ENCODE measurements at places on chromosomes 4 and X. TPM values are rescaled to one million over a fixed set of nuclear protein-coding genes. Genes with fewer than 3 reads are reported as not detected.

DNA sequence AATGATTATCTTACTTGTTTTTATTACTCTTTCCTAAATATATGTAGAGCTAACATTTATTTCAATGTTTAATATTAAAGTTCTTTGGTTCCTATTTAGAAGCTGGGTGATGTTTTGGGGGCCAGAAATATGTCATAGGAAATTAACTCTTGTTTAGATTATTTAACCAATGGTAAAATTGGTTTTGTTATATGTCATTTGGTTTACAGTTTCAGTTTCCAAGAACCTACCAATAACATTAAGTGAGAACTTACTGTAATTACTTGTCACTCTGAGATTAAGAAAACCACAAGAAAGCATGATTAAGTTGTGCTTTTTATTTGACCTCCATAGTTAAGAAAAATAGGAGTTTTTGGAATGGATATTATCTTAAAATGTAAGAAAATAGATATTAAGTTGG is 121.2 kb downstream of the NDST3 start:
- H3K27me3 ChIP-seq: no peaks in the 10 kb centered on the region
- H3K27ac ChIP-seq: no peak overlapping the region
- no peaks in the 10 kb centered on the region for H3K36me3 ChIP-seq
- no peak for DNase-seq

- DNase-seq: no peak
- no peaks in the 10 kb centered on the region for H3K4me1 ChIP-seq
- no peak overlapping the region for H3K4me3 ChIP-seq
- no peaks in the 10 kb centered on the region for H3K27me3 ChIP-seq
- H3K36me3 ChIP-seq: no peaks in the 10 kb centered on the region
Observed at GRCh38 chr4:73376976-73377375, 27.1 kb upstream of the ALB start.

DNA sequence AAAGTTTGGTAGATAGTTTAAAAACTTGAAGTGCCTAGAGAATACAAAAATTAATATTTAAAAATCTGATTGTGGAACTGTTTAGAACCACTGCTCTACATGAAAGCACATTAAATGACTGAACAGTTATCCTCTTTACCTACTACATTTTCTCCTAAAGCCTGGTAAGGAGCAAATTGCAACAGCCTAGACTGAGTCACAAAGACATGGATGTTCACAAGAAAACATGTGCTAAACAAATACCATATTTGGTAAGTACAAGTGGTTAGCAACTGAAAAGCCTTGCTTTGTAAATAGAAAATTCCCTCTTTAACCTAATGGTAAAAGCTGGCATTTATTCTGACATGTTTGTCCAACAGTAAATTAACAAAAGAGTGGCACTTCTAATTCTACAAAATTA is 203.1 kb downstream of the FBXO8 start:
- no peak overlapping the region for H3K27ac ChIP-seq
- H3K27me3 ChIP-seq: no peaks in the 10 kb centered on the region
- no peaks in the 10 kb centered on the region for H3K36me3 ChIP-seq
- no peaks in the 10 kb centered on the region for H3K4me1 ChIP-seq
- no peak for DNase-seq

GRCh38 chr4:7947927-7948326 is 8.3 kb upstream of the AFAP1 start:
- DNase-seq: no peak
- H3K27ac ChIP-seq: no peak overlapping the region
- H3K4me1 ChIP-seq: peaks cover 13% of the 10 kb centered on the region
- peaks cover 3% of the 10 kb centered on the region for H3K36me3 ChIP-seq

DNA sequence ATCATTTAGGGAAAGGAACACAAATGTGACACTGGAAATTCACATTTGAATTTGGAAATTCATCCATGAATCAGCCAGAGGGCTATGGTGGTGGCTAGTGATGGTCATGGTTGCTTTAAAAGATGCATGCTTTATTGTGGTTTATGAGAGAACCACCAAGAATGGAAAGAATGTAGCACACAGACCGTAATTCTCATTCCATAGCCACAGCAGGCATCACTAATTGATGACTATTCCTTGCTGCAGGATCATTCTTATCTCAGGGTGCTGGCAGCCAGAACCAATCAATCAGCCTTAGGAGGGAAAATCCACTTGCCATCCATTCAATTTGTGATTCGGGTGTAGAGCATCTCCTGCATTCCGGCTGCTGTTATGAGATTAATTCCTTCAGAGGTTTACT is 115.6 kb downstream of the DHRSX start:
- H3K27ac ChIP-seq: no peak overlapping the region
- H3K36me3 ChIP-seq: peaks cover 7% of the 10 kb centered on the region
- no peak for DNase-seq
- H3K27me3 ChIP-seq: no peaks in the 10 kb centered on the region
- no peaks in the 10 kb centered on the region for H3K4me1 ChIP-seq

DNA sequence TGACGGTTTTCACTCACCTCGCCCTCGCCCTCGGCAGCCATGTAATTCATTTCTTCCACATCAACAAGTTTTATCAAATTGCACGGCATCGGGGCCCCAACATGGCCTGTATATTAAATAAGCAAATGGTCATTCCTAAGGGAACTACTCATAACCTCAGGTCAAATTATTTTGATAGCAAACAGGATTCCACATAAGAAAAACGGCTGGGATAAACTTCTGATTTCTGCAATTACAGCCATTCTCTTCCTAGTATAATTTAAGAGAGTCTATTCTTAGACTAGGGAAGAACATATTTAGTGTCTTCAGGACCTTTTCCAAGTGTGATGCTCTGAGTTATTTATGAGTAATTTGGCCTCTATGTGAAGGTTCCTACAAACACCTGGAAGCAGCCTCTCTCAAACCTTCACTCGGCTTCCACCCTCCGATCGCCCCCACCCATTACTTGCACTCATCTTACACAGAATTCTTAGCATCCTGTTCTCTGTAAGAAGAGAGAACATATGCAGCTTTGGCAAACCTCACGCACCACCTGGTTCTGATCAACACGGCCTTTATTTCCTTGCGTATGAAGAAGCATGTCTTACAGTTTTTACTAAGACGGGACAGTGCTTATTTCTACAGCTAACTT is 29.4 kb upstream of the CENPU start:
- no peaks in the 10 kb centered on the region for H3K27me3 ChIP-seq
- peaks cover 19% of the 10 kb centered on the region for H3K4me1 ChIP-seq

Gene SYTL5
- total RNA-seq: not detected

Gene RXFP1
- not detected for total RNA-seq

- H3K4me3 ChIP-seq: no peak overlapping the region
- H3K36me3 ChIP-seq: no peaks in the 10 kb centered on the region
- H3K27ac ChIP-seq: no peak overlapping the region
- DNase-seq: no peak
- H3K4me1 ChIP-seq: no peaks in the 10 kb centered on the region
Observed at GRCh38 chr4:7347981-7348380, 86.7 kb downstream of the PSAPL1 start.

Gene CETN2
- total RNA-seq: 12.4 TPM

DNA sequence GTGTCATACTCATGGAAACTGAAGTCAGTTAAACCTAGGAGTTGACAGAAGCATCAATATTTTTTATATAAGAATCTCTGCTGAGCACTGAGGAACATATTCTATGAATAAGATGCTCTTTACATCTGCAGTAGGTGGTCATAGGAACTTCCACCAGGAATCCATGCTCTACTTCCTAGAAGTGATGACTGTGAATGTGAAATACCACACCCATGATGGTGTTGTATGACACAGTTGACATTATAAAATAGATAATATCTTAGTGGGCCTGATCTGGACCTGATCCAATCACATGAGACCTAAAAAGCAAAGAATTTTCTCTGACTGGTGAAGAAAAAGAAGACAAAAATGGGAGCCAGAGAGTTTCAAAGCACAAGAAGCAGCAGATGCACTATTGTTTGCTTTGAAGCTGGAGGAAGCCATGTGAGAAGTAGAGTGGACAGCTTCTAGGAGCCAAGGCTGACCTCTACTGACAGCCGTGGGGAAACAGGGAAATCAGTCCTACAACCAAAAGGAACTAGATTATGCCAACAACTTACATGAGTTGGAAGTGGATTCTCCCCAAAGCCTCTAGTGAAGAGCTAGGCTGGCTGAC is 68.6 kb upstream of the HS3ST1 start:
- H3K27me3 ChIP-seq: peaks cover 2% of the 10 kb centered on the region
- no peaks in the 10 kb centered on the region for H3K36me3 ChIP-seq
- H3K27ac ChIP-seq: no peak overlapping the region
- peaks cover 11% of the 10 kb centered on the region for H3K4me1 ChIP-seq
- no peak overlapping the region for H3K4me3 ChIP-seq

DNA sequence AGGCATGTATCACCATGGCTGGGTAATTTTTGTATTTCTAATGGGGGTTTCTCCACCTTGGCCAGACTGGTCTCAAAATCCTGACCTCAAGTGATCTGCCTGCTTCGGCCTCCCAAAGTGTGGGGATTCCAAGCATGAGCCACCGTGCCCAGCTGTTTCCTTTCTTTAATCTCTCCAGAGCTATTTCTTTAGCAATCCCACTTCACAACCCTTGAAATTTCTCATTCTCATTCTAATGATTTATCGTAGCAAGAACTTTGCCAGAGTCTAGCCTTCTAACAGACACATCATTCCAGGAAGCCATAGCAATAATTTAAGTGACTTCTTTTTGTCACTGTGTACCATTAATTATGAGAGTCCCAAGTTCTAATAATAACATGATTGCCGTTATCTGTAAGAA is 68.6 kb downstream of the RXFP1 start:
- peaks cover 9% of the 10 kb centered on the region for H3K27me3 ChIP-seq
- H3K36me3 ChIP-seq: no peaks in the 10 kb centered on the region
- no peak for DNase-seq
- no peak overlapping the region for H3K4me3 ChIP-seq
- H3K27ac ChIP-seq: no peak overlapping the region

GRCh38 chrX:136551410-136551809 is 19.4 kb downstream of the VGLL1 start:
- H3K4me3 ChIP-seq: no peak overlapping the region
- DNase-seq: no peak
- H3K27me3 ChIP-seq: no peaks in the 10 kb centered on the region
- no peak overlapping the region for H3K27ac ChIP-seq
- H3K36me3 ChIP-seq: no peaks in the 10 kb centered on the region

Gene TRIM61
- total RNA-seq: 3.7 TPM

Gene CHRNA9
- not detected for total RNA-seq

Gene NUP62CL
- total RNA-seq: 1.1 TPM

Gene SLITRK2
- total RNA-seq: not detected

DNA sequence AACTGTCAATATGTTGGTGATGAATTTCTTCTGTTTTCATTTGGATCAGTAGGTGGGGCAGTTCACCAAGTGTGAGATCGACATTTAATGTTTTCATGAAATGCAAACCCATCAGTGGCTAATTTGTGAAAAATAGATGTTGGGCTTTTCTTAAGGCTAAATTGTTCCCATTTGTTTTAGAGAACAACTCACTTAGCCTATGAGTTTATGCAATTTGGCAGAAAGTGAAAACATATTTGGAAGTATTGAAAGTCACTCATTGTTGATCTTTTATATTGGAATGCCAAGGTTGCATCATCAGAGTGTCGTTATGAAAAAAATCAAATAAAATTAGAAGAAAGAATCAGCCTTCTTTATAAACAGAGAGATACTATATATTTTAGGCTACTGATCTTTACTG is 132.4 kb downstream of the RPA4 start:
- no peak overlapping the region for H3K27ac ChIP-seq
- DNase-seq: no peak
- H3K4me3 ChIP-seq: no peak overlapping the region
- no peaks in the 10 kb centered on the region for H3K4me1 ChIP-seq
- H3K36me3 ChIP-seq: no peaks in the 10 kb centered on the region
- no peaks in the 10 kb centered on the region for H3K27me3 ChIP-seq

- DNase-seq: no peak
- no peaks in the 10 kb centered on the region for H3K4me1 ChIP-seq
- H3K27me3 ChIP-seq: peaks cover 2% of the 10 kb centered on the region
- no peak overlapping the region for H3K4me3 ChIP-seq
Observed at GRCh38 chr4:87530868-87531267, 1.7 kb upstream of the SPARCL1 start.

Gene WAS
- total RNA-seq: 99.0 TPM

DNA sequence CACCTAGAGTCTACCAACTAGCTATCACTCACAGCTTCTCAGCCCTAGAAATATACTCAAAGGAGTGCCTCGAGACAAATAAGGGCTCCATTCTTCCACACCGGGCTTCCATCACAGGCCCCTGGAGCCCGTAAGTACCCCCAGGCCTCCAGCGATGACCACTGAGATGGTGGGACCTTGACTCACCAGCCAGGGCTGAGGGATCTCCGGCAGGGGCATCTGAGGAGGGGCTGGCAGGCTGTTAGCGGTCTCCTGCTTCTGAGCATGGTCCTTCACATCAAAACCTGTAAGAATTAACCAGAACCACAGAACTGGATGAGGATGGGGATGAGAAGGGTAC is 71.3 kb downstream of the AFAP1 start:
- peak overlapping the region; percentile 81 for H3K27ac ChIP-seq
- H3K4me3 ChIP-seq: no peak overlapping the region
- DNase-seq: no peak

Gene CABS1
- total RNA-seq: not detected

Gene GLRA2
- not detected for total RNA-seq

GRCh38 chr4:48681856-48682255 is 98.2 kb downstream of the FRYL start:
- peak; percentile 68 for DNase-seq
- H3K27me3 ChIP-seq: no peaks in the 10 kb centered on the region
- peak overlapping the region; percentile 42 for H3K27ac ChIP-seq
- peaks cover 17% of the 10 kb centered on the region for H3K36me3 ChIP-seq
- H3K4me3 ChIP-seq: no peak overlapping the region

GRCh38 chrX:94977986-94978385 is 1304.0 kb downstream of the FAM133A start:
- H3K36me3 ChIP-seq: no peaks in the 10 kb centered on the region
- H3K27ac ChIP-seq: no peak overlapping the region
- H3K4me3 ChIP-seq: no peak overlapping the region
- DNase-seq: no peak

Gene SHROOM3
- total RNA-seq: 0.02 TPM

GRCh38 chr4:11471046-11471441 is 42.4 kb upstream of the HS3ST1 start:
- peaks cover 2% of the 10 kb centered on the region for H3K27me3 ChIP-seq
- H3K4me1 ChIP-seq: peaks cover 36% of the 10 kb centered on the region
- H3K4me3 ChIP-seq: no peak overlapping the region
- no peak for DNase-seq

GRCh38 chrX:94162971-94163370 is 489.0 kb downstream of the FAM133A start:
- H3K27me3 ChIP-seq: no peaks in the 10 kb centered on the region
- no peak overlapping the region for H3K4me3 ChIP-seq
- H3K27ac ChIP-seq: no peak overlapping the region
- H3K4me1 ChIP-seq: no peaks in the 10 kb centered on the region
- no peak for DNase-seq
